ENCODE measurements at places on chromosomes 2 and 18. TPM values are rescaled to one million over a fixed set of nuclear protein-coding genes. Genes with fewer than 3 reads are reported as not detected.
A peak's percentile ranks its signal among the peaks of the same experiment; 100 is the strongest.

DNA sequence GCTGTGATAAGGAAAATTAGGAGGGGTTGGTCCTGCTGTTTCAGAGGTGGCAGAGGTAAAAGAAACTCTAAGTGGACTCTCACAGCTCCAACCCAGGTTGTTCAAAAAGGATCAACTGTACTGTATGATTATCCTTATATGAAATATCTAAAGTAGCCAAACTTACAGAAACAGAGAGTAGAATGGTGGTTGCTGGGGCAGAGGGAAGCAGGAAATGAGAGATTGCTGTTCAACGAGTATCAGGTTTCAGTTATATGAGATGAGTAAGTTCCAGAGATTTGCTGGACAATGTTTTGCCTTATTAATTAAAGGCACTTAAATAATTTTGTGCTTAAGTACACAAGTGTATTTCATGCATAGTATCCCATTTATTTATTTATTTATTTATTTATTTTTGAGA is 972.0 kb upstream of the LRRTM1 start:
- no peak for DNase-seq

The RETSAT gene
- total RNA-seq, result 27.7 TPM

- no peak for DNase-seq
Measured at GRCh38 chr18:1993866-1994265, 577.4 kb downstream of the METTL4 start.

DNA sequence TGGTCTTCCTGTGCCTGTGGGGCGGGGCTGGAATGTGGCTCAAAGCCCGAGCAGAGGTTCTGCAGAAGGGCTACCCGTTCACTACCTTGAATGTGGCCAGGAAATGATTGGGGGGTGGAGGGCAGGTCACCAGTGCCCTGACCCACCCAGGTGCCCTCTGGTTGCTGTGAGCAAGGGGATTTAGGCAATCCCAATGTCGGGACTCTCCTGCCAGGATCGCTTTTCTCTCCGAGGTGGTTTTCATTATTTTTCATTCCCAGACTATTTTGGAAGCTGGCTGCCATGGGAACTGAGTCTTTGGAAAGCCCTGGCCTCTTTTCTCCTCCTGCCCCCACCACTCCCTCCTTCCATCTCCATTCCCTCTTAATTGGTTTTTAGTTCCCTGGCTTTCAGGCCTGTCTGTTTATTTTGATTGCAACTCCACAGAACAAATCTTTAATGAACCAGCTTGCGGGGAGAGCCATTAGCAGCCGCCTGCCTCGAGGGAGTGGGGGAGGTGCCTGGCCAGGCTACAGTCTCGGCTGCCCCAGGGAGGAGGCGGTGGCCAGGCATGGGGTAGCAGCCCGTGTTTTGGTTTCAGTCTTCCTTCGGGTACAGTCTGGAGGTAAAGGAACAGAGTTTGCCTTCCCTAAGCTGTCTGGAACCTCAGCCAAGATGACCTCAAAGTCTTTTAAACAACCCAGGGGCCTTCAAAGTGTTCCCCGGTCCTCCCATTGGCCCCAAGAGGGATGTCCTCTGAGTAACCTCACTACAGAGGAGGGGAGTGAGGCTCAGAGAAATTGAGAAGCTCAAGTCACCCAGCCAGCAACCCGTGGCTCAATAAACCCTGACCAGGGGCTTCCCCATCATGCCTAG is 114.4 kb upstream of the HAAO start:
- DNase-seq, result no peak

GRCh38 chr2:144481666-144482065 is 38.3 kb downstream of the ZEB2 start:
- DNase-seq, result no peak

DNA sequence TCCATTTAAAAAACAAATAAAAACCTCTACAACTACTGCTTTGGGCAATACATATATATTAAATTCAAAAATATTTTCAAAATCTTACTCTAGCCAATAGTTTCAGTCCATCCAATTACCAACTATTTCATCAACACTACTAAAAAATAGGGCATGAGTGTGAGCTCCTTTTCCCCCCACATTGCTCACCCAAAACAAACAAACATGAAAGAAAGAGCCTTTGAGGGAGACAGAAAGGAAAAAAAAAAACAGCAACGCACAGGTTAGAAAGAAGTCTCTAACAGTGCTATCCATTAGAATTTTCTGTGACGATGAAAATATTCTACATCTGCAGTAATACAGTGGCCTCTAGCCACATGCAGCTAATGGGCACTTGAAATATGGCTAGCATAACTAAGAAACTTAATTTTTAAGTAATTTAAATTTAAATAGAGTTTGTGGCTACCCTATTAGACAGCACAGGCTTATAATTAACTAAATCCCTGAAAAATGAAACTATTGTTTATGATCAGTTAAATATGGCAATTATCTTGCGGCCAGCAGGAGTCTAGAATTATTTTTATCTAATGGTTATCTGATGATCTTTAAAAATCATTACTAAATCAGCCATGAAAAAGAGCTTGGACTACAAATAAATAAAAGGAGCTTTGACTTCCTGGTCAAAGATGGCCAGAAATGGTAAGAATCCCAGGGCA is 59.2 kb downstream of the RBMS1 start:
- no peak for DNase-seq

- DNase-seq, result no peak
Measured at GRCh38 chr2:32940316-32940997, 6.3 kb upstream of the LTBP1 start.

GRCh38 chr2:112310906-112311305 is 35.5 kb downstream of the ZC3H6 start:
- DNase-seq, result no peak

The SKA1 gene
- 34.6 TPM for total RNA-seq

- no peak for DNase-seq
Measured at GRCh38 chr2:25491003-25491696, 149.4 kb upstream of the DNMT3A start.

The CD302 gene
- total RNA-seq, result 0.19 TPM

- peak; percentile 70 for DNase-seq
Measured at GRCh38 chr18:77899972-77900754, 650.5 kb downstream of the GALR1 start.

- no peak for DNase-seq
Measured at GRCh38 chr2:220029013-220029412, 401.6 kb downstream of the SLC4A3 start.

The VIL1 gene
- not detected for total RNA-seq

- DNase-seq, result no peak
Measured at GRCh38 chr2:70417011-70417410, 115.1 kb upstream of the FAM136A start.

- no peak for DNase-seq
Measured at GRCh38 chr2:229254206-229254605, 16.9 kb downstream of the PID1 start.

The CHRND gene
- total RNA-seq, result not detected

DNA sequence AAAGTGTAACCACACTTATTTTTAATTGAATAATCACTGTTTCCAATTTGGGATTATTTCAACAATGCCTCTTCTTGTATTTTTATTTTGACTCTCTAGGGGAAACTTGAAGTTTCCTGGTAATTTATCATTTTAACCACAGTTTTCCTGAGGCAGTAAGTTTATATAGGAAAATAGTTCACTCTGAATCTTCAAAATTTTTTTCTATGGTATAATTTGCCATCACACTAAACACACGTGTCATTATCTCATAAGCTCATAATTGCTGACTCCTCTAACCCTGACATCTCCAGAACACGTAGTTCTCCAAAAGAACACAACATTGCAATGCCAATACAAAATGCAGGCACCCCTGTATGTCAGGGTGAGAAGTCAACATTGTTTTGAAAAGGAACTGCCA is 102.2 kb upstream of the FZD7 start:
- DNase-seq, result no peak

- DNase-seq, result no peak
Measured at GRCh38 chr2:103525756-103526155, 763.9 kb downstream of the TMEM182 start.

DNA sequence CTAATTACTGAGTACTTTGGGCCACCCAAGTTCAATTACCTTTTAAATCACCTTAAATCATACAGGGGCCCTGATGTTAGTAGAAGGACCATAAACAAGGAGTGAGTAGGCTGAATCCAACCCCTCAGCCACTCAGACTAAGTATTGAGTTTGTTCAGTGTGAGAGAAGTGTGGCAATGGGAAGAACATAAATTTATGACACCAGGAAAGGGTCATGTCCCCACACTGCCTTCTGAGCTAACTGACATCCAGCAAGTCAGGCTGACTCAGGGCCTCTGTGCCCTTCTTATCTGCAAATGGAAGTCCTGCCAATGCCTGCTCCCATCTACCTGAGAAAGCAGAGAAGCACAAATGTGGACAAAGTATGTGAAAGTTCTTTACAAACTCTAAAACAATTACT is 12.9 kb downstream of the PLEKHM3 start:
- DNase-seq, result no peak

DNA sequence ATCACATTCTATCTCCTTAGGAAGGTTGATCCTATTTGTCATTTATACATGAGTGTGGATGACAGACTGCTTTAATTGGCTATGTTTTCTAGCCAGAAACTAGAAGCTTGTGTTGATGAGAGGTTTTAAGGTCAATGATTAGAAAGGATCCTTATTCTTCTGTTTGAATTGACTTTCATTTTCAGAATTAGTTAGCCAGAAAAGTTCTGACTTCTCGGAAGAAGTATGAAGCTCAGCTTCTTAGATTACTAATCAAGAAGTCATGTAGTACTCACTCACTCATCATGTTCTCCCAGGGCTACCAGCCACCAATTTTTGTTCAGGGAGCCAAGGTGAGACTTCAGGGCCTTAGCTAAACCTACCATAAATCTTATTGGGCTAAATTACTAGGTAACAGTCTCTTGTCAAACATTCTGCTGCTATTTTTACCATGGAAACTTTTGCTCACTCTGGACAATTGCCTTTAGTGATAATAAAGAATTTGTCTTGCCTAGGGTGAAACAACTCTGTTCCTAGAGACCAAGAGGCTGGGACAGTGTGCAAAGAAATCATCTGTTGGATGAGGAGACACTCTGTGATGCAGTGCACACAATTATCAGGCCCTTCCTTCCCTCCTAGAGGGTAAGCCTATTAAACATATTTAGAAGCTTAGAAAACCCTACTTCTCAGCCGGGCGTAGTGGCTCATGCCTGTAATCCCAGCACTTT is 111.6 kb upstream of the DNMT3A start:
- DNase-seq, result no peak

DNA sequence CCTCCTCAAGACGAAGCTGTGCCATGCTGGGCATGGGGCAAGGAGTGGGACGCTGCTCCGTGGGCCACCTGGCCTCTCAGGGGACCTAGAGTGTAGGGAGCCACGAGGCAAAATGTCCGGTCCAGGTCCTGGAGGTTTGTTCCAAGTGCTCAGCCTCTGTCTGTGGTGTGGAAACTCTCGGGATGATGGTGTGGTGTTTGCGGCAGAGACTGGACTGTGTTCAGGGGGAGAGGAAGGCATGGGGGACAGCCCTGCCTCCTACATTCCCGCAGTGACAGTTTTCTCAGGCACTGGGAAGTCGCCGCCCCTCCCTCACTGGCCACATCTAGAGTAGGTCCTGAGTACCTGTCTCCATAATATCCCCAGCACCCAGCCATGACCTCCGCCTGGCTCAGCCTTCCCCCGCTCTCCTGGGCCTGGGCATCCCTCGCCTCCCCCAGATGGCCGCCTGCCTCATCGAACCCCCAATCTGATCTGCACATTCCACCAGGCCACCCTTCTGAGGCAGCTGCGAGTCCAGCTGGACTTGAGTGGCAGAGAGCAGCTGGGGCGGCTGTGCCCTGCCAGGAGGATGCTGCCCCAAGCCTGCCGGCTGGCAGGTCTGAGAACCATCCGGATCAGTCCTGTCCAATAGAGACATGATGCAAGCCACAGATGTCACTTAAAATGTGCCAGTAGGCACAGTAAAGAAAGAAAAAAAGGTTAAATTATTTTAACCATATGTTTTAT is 6.2 kb downstream of the KCNIP3 start:
- no peak for DNase-seq

The ALPG gene
- total RNA-seq, result not detected

DNA sequence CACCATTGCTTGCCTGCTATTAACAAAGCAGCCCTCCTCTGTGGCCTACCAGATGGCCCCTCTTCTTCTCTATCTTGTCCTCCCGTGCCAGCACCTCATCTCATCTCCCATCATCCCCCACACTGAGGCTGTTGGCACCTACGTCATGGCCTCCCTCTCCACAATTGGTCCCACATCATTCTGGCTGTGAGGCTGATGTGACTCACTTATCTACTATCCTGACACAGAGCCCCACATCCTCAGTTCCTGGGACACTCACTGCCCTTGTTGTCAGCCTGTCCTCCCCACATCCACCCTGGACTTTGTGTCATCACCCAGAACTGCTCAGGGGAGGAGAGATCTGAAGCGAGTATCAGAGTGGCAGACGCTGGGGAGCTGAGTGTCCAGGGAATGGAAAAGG is 102.9 kb downstream of the MRO start:
- no peak for DNase-seq

DNA sequence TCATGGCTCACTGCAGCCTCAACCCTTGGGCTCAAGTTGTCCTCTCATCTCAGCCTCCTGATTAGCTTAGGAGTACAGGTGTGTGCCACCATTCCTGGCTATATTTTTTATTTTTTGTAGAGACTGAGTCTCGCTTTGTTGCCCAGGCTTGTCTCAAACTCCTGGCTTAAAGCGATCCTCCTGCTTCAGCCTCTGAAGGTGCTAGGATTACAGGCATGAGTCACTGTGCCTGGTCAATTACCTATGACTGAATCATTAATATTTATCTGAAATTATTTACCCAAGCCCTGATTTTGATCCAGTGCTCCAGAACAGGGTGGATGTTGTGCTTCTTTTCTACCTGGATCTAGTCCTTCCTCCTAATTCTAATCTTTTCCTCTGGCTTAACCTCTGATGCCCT is 87.8 kb downstream of the MAP2 start:
- no peak for DNase-seq

DNA sequence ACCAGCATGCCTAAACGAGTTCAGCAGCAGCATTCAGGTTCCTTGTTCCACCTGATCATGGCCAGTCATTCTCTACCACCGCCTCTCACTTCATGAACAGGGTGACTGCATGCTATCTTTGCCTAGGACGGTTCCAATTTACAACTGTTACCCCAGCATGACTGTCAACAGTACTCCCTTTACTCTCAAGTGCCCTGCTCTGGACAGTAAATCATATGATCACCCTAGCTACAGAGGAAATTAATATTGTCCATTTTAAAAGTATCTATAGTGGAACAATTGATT is 25.7 kb downstream of the MGAT4A start:
- no peak for DNase-seq

DNA sequence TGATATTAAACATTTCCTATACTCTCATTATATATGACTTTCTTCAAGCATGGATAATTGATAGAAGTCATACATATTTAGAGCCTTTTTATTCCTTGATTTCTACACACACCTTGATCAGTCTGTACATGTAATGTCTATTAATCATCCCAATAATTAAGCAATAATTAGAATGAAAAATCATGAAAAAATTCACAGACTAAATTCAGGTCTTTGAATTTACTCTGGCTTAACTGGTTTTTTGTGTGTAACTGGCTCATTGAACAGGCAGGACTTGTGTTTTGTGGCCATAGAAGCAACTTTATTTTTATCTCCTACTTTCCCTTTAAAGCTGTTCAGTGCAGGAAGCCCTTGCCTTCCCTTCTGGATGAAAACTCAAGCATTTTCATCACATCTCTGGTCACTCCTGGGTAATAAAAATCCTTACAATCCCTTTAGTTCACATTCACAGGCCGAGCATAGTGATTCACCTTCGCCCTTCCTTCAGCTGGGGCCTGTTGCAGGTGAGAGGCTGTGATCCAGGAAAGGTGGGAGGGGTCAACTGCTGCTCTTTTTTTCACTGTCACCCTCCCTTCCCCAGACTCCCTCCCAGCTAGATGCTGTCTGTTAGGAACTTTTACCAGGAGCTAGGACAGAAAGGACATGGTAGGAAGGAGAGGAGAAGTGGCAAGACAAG is 58.0 kb upstream of the ITSN2 start:
- DNase-seq, result no peak

- DNase-seq, result no peak
Measured at GRCh38 chr2:200735061-200735460, 76.6 kb upstream of the BZW1 start.

The MOCOS gene
- total RNA-seq, result 0.19 TPM
